ENCODE measurements at places on chromosomes 13 and 19. TPM values are rescaled to one million over a fixed set of nuclear protein-coding genes. Genes with fewer than 3 reads are reported as not detected.

GRCh38 chr19:19420570-19421298 lies 15.3 kb downstream of the GATAD2A start:
- no peak for DNase-seq

- peak; percentile 88 for DNase-seq
Observed at GRCh38 chr19:4375164-4376027, 25.0 kb downstream of the SH3GL1 start.

DNA sequence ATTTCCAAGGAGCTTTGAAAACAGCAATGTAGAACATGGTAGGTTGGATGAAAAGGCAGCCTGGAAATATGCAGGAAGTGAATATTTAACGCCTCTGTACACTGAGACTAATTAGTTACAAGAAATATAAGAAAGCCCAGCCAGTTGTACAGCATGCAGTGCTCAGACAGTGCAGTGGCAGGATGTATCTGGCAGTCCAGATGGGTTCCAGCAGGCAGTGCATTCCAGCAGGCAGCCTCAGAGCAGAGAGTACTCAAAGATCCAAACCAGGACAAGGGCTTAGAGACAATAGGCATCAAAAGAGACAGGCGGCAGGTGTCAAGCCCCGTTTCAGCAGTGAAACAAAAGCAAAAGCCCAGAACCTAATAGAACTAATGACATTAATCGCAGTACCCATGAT lies 2776.3 kb downstream of the PCDH9 start:
- peak; percentile 46 for DNase-seq

CGB2 gene
- total RNA-seq: not detected

- no peak for DNase-seq
Observed at GRCh38 chr19:33047422-33047821, 17.3 kb downstream of the RHPN2 start.

ZNF835 gene
- total RNA-seq: 1.7 TPM

ANGPTL4 gene
- total RNA-seq: 95.3 TPM

DNA sequence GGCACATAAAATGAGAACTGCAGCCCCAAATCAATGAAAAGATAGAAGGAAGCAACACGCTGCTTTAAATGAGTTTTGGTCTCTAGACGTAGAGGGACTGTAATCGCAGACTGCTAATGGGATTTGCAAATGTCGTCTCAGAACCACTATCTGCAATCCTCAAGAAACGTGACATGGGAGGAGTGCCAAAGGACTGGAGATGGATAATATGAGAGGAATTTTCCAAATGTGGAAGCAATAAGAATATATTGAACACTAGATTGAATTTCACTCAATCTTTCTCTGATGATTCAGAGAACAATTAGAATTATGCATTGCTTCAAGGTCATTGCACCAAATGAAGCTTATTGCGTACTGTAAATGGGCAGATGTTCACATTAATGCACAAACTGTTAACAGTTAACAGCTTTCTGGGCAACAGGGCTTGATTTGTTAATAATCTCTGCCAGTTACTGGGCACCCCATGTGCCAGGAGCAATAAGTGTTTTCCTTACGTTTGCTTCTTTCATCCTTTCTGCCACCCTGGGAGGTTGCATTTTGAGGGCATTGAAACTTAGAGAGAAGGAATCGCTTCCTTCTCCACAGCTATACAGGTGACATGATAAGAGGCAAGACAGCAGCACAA lies 62.8 kb upstream of the WASF3 start:
- no peak for DNase-seq

Measured in posterior vena cava (tissue), 2 donors.